ENCODE measurements at places on chromosomes 5 and 9.

GRCh38 chr9:93406371-93406770, 45.1 kb upstream of the FAM120A start:
- no peak for DNase-seq

DNA sequence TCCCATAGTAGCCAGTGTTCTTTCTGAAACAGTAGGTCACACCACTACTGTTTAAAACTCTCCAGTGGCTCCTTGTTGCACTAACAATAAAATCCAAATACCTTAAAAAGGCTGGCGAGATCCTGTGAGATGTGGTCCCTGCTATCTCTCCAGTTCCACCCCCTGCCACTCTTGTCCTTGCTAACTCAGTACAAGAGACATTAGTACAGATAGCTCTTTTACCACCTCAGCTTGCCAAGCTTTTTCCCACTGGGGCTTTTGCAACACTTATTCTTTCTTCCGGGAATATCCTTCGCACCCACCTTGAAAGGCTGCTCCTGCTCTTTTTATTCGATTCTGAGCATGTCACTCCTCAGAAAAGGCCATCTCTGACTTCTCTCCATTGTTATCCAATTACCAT, 14.9 kb downstream of the NIPSNAP3B start:
- DNase-seq: no peak

- no peak for DNase-seq
These were observed 12.2 kb downstream of the IL9 start for GRCh38 chr5:135883441-135883840.

- no peak for DNase-seq
These were observed 24.3 kb downstream of the SLCO4C1 start for GRCh38 chr5:102271759-102272158.

All from DMS79 treated with DMSO at 0.1 percent for 48 hours (cell line).